ENCODE measurements at places on chromosomes 3 and 15. TPM values are rescaled to one million over a fixed set of nuclear protein-coding genes. Genes with fewer than 3 reads are reported as not detected.
A peak's percentile ranks its signal among the peaks of the same experiment; 100 is the strongest.

GRCh38 chr15:80512726-80513660 is 108.8 kb downstream of the ARNT2 start:
- no peak for DNase-seq
- no peaks in the 10 kb centered on the region for H3K27me3 ChIP-seq
- peak overlapping the region; percentile 3 for H3K27ac ChIP-seq
- H3K36me3 ChIP-seq: peaks cover 12% of the 10 kb centered on the region

DNA sequence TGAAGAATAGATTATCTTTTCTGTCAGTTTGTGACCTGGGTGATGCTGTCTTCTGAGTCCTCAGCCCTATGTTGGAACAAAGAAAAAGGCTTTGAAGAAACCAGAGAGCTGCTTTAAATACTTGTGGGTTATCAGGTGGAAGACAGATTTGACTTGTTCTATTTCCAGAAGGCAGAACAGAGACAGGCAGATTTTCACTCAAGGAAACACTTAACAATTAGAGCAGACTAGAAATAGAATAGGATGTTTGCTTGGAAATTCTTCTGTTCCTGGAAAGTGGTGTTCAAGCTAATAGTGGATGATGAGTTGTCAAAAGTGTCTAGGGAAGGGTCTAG is 219.4 kb downstream of the UBE2E2 start:
- H3K4me3 ChIP-seq: no peak overlapping the region
- no peaks in the 10 kb centered on the region for H3K4me1 ChIP-seq
- no peaks in the 10 kb centered on the region for H3K27me3 ChIP-seq
- H3K27ac ChIP-seq: no peak overlapping the region

DNA sequence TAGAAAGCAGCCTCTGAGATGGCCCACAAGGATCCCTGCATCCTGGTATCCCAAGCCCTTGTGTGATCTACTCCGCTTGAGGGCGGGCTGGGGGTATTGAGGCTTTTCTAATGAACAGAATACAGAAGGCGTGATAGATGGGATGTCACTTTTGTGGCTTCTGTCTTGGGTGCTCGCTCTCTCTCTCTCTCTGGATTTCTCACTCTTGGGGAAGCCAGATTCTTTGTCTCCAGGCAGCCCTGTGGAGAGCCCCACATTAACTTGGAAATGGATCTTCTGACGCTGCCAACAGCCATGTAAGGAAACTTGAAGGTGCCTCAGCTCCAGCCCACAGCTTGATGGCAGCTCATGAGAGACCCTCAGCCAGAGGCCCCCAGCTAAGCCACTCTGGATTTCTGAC is 26.9 kb upstream of the SEC62 start:
- no peaks in the 10 kb centered on the region for H3K36me3 ChIP-seq
- no peak for DNase-seq
- H3K4me1 ChIP-seq: no peaks in the 10 kb centered on the region
- H3K27me3 ChIP-seq: peaks cover 18% of the 10 kb centered on the region
- no peak overlapping the region for H3K4me3 ChIP-seq

The GOLGA6L10 gene
- total RNA-seq: under 0.01 TPM
